Activated CD8-positive, alpha-beta memory T cell treated with anti-CD3 and anti-CD28 coated beads, Interleukin-2, amount 50 U/mL, for 48 hours (primary cell): ENCODE measurements at places on chromosomes 3 and 15.

GRCh38 chr3:70517124-70517890, 204.9 kb upstream of the MDFIC2 start:
- DNase-seq = no peak

- no peak for DNase-seq
Observed at GRCh38 chr3:3064297-3064696, 45.9 kb downstream of the IL5RA start.

- DNase-seq = no peak
Observed at GRCh38 chr3:49606427-49606826, 52.1 kb downstream of the BSN start.

- no peak for DNase-seq
Observed at GRCh38 chr3:157310329-157311052, 126.2 kb upstream of the PTX3 start.

- DNase-seq = no peak
Observed at GRCh38 chr3:62708638-62709373, 166.4 kb downstream of the CADPS start.

GRCh38 chr3:155737844-155738460, 6.9 kb downstream of the PLCH1 start:
- DNase-seq = no peak

DNA sequence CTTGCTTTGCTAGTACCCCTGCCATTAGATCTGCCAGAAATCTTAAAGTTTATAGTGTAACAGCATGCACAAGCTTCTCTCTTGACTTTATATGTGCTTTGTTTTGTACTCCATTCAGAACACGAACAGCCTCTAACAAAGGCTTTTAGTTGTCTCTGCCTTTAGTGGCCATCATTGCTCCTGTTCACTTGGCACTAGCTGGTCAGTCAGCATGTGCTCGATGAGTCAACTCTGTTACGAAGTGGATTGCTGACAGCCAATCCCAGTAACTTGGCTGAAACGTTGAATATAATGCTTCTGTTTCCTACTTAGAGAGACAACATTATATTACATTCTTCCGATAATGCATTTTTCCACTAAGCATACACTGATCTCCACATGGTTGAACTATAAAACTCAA, 349.2 kb downstream of the NAALADL2 start:
- no peak for DNase-seq

DNA sequence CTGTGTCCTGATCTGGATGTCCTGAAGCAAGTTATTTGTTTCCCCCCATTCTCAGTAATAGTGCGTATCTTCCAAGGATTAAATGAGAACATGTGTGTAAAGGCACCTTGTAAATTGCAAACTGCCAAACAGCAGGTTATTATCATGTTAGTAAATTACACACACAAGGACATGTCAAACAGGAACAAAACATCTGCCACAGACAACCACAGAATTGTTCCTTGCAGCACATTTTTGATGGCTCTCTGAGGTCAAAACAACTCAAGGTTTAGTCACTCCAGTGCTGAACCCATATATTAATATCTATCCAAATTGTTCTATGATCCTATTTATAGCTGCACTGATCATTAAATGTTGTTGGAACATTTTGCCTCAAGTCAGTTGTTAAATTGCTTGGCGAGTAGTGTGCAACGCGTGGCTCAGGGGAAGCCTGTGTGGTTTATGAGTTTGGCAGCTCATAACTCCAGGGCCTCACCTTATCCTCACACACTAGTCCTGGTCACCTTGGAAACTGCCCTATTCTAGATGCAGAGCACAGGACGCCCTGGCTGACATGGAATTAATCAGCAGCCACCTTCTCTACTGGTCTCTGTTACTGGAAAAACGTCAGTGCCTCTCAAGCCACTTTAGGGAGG, 46.3 kb upstream of the CDV3 start:
- DNase-seq = no peak
